Memory B cell (primary cell): ENCODE measurements at places on chromosomes 5 and 9.

GRCh38 chr9:127664324-127664677 is 42.5 kb upstream of the CFAP157 start:
- no peak for DNase-seq

DNA sequence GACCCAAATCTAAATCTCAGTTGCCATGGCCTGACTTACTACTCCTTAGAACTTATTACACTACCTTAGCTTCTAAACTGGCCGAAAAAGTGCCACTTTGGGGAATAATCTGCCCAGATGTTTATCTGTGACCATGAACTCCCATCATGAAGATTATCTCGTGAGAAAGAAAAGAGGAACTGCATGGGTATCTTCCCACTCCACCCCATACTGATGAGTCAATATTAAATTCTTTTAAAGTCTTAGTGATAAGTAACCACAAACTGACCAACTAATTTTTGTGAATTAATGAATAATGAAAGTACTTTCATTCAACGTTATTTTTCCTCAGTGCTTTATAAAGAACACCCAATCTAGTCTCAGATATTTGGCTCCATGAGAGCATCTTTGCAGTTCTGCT is 493.5 kb downstream of the EBF1 start:
- no peak for DNase-seq

DNA sequence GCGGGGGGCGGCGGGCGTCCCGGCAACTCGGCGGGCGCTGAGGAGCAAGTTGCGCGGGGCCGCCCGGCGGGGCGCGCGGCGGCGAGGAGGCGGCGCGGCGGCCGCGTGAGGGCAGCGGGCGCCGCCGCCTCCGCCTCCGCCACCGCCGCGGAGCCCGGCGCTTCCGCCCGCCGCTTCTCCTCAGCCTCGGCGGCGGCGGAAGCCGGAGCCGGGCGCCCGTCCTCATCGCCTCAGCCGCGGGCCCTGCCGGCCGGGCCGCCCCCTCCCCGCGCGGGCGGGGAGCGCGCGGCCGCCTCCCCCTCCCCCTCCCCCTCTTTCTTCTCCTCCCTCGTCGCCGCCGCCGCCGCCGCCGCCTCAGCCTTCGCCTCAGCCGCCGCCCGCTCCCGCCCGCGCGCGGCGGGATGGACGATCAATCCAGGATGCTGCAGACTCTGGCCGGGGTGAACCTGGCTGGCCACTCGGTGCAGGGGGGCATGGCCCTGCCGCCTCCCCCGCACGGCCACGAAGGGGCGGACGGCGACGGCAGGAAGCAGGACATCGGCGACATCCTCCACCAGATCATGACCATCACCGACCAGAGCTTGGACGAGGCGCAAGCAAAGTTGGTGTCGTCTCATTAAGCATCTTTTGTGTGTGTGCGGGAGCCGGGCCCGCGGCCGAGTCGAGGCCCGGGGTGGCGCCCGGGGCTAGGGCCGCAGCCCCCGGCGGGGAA is at the start of gene PBX3:
PBX3 (plus strand) TSS at position 321 of the 712 bp plus-strand sequence.
- peak; percentile 45 for DNase-seq

GRCh38 chr5:92749943-92750342 is 831.1 kb downstream of the NR2F1-AS1 start:
- DNase-seq, result no peak

DNA sequence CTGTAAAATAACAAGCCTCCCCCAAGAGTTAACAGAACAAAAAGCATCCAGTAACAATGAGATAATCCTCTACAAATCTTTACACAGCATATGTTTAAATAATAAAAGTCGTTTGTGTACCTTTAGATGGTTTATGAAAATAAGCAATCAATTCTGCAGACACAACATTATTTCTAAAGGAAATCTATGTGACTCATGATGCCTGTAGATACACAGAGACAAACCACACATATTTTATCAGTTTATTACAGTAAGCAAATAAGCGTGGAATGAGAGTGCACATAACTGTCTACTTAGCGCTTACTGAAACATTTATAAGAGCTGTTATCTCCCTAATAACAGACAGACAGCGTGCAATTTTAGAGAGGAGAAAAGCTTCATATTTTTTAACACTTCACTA is 243.6 kb downstream of the AP3B1 start:
- no peak for DNase-seq

DNA sequence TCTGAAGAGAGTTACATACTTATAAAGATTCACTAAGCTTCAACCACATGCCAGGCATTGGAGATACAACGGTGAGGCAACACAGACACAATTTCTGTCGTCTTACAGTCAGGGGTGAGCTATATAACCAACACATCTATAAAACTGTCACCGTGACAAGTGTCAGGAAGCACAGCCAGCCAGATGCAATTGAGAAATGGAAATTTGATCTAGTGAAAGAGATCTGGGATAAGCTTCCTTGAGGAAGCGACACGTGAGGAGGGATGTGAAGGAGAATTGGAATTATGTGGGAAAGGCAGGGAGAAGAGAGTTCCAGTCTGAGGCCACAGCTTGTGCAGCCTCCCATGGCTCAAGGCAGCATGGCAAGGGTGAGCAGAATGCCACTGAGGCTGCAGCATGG is 50.9 kb upstream of the ZNF354B start:
- no peak for DNase-seq

DNA sequence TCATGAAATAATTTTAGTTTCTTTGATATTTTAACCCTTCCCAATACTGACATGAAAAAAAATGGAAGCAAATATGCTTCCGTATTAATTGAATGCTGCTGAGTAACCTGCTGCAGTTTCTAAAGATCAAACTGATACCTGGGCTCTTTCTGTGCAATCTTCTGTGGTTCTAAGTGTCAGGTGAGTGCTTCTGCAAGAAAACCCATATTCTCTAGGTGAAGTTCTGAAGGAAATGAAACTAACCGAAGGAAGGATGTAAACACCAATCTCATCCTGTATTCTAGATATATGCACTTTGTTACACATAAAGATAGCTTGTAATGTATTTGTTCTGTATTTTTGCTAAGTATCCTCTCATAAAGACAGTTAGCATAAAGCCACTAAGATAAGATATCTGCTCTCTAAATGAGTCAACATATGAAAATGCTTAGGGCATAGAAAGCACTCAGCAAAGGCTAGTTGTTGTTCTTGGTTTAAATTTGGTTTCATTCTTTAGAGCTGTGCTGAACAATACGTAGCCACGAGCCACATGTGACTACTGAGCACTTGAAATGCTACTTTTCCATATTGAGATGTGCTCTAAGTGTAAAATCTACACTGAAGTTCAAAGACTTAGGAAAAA is 52.0 kb downstream of the ITGA2 start:
- no peak for DNase-seq

GRCh38 chr9:7656636-7657035 is 142.9 kb downstream of the DMAC1 start:
- no peak for DNase-seq

DNA sequence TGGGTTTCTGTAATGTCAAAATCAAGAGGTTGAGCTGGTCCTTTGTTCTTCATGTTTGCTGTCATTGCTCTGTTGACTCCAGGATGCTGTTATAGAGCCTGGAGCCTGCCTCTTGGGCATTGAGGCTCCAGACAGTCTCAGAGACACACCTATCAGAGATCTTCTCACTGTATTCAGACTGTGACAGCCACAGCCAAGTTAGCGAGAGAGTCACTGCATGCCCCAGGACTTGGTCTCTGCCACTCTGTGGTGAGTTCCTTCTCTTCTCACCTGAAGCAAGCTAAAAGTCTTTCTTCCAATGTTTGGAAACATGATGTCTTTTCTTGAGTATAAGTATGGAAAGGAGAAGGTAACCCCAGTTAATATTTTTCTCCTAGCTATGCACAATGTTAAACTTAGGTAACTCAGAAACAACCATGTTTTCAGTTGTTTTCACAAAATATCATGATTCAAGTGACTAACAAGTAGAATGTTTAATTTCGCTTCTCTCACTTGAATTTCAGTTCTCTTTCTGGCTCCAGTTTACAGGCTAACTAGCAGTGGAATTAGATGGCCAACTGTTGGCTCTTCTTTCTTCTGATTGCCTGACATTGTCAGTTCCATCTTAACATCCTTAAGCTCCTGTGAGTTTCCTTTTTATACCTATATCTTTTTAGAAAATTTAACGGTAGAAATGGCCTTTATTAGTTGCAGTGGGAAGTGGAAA is 20.6 kb upstream of the ZFYVE16 start:
- no peak for DNase-seq

- no peak for DNase-seq
Measured at GRCh38 chr5:158458086-158458485, 599.1 kb upstream of the CLINT1 start.

DNA sequence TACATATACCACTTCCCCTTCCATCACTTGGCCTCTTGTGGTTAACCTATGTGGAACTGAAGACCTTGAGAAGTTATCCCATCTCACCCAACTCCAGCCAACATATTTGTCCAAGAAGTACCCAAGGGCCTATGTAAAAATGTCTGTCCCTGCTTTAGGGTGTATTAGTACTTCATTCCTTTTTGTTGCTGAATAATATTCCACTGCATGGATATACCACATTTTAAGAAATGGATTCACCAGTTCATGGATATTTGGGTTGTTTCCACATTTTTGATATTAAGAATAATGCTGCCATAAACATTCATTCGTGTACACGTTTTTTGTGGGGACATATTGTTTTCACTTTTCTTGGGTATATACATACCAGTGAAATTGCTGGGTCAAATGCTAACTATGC is 28.6 kb downstream of the IDNK start:
- no peak for DNase-seq

GRCh38 chr9:69180670-69181069 is 6.6 kb downstream of the TJP2 start:
- DNase-seq, result no peak

- DNase-seq, result no peak
Measured at GRCh38 chr9:84349671-84350070, 9.1 kb upstream of the SLC28A3 start.

DNA sequence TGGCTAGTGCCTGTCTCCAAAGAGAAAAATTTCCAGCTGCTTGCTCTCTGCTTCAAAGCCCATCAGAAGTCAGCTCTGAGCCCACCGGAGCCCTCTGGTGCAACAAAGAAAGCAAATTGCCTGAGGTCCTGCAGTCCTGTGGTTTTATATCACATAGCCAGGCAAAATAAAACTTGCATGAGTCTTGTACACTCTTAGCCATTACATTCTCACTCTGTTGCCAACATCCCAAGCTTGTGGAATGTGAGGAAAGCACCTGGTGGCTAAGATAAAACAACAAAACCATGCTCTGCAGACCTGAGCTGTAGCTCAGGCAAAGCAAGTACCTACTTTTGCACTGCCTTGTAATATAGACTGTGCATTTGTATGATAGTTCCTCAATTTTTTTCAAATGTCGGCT is 133.7 kb downstream of the GPBP1 start:
- no peak for DNase-seq

GRCh38 chr5:90056911-90057705 is 352.4 kb downstream of the CETN3 start:
- no peak for DNase-seq

- DNase-seq, result peak; percentile 50
Measured at GRCh38 chr9:99595796-99596195, 225.9 kb upstream of the NR4A3 start.

DNA sequence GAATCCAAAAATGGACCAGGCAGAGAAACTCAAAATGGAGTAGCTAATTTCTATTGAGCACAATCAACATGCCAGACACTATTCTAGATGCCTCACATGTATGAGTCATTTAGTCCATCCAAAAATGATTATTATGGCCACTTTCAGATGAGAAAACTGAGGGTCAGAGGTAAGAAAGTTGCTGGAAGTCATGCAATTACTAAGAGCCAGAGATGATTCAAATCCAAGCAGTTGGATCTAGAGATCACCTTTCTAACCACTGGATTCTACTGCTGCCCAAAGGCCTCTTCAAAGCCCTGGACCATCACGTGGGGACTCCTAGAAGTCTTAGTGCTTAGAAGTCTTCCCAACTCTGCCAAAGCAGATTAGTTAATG is 51.8 kb upstream of the HMHB1 start:
- DNase-seq, result no peak

- no peak for DNase-seq
Measured at GRCh38 chr9:123044586-123044985, 11.1 kb downstream of the GPR21 start.

DNA sequence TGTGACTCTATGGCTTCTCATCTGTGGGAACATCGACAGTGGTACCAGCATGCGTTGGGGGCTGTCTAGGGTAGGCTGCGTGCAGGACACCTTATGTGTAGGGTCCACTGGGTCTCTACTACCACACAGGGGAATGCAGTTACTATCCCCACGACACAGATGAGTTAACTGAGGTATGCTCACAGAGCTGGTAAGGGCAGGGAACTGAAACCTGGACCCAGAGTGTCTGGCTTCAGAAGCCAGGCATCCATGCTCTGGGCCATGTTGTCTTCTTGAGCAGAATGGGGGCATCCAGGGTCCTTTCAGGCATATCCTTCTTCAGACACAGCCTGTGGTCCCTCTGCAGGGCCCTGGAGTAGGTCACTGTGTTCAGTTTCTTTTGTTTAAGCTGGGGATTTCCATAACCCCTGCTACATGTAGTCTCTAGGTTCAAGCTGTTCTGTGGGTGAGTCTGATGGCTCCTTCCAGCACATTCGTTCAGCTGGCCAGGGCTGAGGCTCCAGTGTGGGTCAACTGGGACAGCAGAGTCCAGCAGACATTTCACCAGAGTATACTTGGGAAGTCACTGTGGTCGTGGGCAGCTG is 148.8 kb downstream of the GADD45G start:
- no peak for DNase-seq

DNA sequence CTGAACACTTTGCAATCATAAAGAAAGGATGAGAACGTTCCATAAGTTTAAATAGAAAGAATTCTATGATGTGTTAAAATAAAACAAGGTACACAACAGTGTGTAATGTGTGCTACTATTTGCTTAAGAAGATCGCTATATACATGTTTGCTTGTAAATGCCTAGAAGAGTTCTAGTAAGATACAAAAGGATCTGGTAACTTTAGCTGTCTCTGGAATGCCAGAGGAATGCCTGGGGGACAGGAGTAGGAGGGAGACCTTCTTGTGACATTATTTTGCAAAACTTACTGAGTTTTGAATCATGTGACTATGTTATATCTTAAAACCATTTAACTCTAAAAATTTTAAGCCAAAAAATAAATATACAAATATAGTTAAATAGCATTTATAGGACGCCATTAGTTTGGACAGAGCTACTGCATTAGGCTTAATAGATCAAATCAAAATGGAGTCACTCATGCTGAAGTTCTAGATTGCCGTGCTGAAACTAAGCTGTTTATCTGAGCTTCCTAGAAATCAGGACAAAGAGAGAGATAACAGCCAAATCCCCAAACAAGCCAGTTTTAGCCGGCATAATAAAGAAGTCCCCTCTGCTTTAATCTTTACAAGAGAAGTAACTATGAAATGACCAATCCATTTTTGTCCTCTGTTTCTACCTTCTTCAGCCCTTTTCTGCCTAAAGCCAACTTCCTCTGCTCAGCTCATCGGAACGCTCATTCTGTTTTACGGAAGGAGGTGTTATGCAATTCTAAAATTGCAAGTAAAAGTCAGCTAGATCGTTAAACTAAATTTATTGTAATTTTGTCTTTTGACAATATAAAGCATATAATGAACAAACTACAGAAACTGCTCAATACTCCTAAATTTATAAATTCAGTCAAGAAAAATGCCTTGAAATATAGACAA is 44.8 kb downstream of the LIX1 start:
- no peak for DNase-seq

- DNase-seq, result no peak
Measured at GRCh38 chr5:78922879-78923621, 62.1 kb downstream of the ARSB start.
